ENCODE measurements at places on chromosomes 1 and 21.

DNA sequence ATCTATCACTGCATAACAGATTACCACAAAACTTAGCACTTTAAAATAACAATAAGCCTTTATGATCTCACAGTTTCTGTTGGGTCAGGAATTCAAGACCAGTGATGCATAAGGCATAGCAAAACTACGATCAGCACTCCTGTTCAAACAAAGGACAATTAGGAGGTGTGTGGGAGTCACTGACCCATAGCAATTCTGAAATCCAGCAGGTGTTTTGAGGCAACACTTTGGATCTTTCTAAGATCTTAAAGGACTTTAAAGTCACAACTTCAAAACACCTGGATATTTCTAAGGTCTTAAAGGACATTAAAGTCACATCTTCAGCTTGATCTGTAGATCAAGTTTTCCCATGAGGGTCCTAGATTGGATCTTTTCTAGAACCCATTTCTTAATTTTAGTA, 35.3 kb downstream of the AKT3 start:
- no peak for DNase-seq

DNA sequence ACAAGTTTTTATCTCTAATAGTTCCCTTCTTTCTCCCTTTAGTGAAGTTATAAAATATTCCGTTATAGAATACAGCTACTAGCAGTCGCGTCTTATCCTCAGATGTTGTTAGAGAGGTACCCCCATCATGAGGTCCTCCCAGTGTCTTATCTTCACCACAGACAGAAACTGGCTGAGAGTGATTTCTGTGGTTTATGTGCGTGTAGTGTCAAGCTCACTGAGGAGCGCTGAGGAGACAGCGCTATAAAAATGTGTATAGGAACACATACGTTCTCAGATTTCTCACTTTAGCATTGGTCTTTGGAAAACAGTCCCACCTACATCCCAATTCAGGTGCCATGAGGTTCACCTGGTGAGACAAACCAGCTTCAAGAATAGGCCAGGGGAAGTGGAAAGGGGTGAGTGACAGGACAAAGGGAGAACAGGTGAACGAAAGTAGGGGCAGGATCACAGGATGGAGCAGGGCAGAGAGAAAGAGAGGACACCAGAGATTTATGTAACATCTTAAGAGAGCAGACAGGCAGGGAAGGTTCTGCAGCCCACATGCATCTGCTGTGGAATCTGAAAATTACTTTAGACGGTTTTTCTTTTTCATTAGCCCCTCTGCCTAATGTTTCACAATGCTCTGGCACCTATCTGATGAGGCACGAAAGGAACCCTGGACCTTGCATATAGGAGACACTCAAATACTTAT, 2.7 kb upstream of the PLEKHO1 start:
- DNase-seq, result no peak

GRCh38 chr1:228851618-228852017, 116.3 kb downstream of the RHOU start:
- DNase-seq, result no peak

- DNase-seq, result no peak
Observed at GRCh38 chr1:155272466-155273342, 600 bp downstream of the CLK2 start.

DNA sequence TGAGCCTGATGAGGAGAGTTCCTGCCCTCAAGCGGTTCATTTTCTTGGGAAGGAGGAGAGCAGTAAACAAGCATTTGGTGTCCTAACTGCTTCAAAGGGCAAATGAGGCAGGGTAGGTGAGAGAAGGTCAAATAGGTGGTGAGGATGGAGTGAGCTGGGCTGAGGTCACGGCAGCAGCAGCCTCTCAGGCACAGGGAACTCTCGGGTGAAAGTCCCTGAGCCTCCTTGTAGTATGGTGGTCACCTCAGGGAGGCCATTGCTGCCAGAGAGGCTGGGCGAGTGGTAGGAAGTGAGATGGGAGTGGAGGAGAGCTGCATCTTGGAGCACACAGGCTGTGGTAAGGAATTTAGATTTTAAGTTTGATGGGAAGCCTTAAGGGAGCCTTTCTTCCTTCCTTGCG, 4.0 kb downstream of the ADARB1 start:
- no peak for DNase-seq

Data from activated gamma-delta T cell (primary cell).